Fibroblast of the aortic adventitia (primary cell): ENCODE measurements at places on chromosomes 6 and 20. TPM values are rescaled to one million over a fixed set of nuclear protein-coding genes. Genes with fewer than 3 reads are reported as not detected.

XKR7 gene
- not detected in 2 replicates for total RNA-seq

- DNase-seq = peak; percentile 91
These were observed 107.8 kb upstream of the SHLD1 start for GRCh38 chr20:5642155-5642981.

GRCh38 chr20:25178563-25179438, 16.7 kb upstream of the ENTPD6 start:
- DNase-seq = peak; percentile 96

DNA sequence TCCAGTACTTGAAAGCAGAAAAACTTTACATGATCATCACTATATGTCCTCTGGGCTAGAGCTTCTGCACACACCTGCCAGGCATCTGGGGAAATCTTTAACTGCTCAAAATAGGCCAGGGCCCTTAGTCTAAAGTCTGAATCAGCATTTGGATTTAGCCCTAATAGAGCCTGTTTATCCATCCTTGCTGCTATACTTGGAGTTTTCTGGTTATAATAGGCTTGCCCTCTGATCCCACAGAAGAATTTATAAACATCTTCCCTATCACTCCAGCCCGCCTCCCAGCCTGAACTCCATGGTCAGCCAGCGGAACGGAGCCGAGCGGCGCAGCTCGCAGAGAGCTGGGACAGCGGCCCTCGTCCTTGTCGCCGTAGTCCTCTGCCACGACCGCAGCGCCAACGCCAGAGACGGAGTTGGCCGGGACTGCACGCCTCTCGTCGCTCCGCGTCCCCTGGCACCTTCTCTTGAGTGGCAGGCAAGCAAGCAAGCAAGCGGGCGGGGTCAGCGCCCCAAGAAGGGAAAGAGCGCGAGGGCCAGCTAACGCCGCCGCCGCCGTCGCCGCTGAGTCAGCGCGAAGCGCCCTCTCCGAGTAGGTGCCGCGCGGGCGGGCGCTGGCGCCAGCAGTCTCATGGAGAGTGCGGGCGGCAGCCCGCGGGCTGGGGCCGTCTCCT, 25.4 kb upstream of the ASIP start:
- DNase-seq = peak; percentile 50

DNA sequence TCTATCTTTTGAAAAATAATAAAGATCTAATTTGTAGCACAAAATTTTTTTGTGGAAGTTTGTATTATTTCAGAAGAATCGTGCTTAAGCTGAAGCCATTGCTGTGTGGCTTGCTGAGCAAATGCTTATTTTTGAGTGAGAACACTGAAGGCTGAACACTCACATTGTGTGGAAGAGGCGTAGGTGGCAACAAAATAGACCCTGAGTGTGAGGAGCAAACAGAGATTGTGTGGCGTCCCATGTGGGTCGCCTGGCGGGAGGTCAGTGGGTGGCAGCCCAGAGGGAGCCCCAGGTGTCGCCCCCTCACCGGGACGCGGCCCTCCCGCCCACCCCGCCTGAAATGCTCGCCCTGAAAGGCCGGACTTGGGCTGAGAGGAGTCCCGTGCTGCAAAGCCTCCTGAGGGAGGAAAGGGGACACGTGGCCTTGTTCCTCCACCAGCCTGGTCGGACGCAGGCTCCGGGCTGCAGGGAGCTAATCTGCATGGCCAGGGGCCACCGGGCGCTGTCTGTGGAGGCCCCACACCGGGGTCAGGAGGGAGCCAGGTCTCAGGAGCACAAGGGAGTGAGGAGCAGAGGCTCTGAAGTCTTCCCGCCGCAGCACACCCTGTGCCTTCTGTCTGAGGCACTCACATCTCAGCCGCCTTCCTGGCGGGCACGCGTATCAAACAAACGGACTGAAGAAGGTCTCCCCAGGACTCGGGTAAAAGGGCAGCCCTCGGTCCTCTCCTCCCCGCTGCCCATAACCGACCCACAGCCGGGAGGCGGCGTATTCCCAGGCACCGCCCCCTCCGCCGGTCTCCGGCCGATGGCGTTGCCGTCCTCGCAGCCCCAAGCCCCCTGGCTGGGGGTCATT, 15.9 kb downstream of the DDO start:
- no peak for DNase-seq

GRCh38 chr6:149450679-149451375, 34.0 kb downstream of the ZC3H12D start:
- DNase-seq = no peak
